ENCODE measurements at places on chromosomes 7 and 10.

GRCh38 chr10:3787816-3788215 lies 2.8 kb upstream of the KLF6 start:
- DNase-seq: peak; percentile 17

DNA sequence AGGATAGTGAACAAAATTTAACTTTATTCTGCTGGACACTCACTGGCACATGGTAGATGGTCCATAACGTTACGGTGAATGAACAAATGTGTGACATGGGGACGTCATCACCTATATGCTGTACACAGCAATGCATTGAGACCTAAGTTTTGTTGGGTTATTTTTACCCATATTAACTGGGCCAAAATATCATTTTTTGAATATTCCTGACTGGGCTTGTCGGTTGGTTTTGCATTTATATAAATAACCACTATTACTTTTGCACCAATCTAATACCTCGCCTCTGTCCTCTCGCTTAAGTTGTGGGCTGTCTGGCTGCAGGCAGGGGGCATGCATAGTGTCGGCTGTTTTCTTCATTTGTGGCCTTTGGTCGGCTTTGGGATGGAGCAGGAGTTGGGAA lies 161.7 kb downstream of the USP6NL start:
- peak; percentile 19 for DNase-seq

DNA sequence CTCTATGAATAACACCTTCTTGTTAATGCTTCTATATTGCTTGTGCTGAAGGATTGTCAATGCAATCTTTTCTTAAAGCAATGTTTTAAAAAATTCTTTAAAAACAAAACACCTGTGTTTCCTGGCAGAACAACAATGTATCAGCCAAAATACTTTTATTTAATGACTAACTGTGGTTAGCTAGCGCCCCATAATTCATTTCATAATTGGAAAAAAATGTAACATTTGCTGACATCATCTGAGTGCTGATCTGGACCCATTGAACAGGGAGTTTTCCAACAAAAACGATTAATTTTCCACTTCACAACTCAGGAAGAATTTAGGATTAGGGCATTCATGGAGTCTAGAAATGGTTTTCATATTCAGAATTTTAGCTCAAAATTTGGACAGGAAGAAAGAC lies 137.6 kb upstream of the CDK6 start:
- no peak for DNase-seq

- DNase-seq: no peak
Measured at GRCh38 chr7:137885678-137886077, 38.9 kb upstream of the DGKI start.
